ENCODE measurements at places on chromosomes 2 and 18.

DNA sequence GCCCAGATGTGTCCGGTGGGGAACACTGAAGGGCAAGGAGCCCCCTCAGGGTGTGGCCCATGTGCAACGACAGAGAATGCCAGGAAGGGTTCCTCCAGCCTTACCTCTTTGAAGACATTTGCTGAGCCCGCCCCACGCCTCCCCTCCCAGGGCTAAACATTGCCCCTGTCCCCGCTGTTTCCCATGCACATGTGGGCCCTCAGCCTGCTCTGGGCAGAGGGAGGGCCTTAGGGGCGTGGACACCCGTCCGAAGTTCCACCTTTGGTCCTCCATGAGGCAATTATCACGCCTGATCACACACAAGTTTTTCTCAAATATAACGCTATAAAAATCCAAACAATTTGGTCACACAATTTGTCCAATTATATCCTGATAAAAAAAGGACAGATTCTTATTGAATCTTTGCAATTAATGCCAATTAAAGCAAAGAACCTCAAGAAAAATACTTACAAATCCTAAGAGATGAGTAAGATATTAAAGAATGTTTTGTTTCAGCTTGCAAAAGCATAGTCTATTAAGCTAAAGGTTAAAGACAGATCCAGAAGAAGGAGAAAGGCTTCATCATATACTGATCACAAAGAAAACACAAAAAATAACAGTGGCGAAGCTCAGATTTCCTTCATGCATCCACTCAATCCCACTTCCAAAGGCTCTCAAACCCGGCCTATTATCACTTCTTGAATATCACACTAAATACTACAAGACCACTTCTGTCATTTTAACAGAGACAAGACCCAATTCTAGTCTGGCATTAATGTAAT lies 55.2 kb upstream of the LDLRAD4 start:
- DNase-seq = no peak

DNA sequence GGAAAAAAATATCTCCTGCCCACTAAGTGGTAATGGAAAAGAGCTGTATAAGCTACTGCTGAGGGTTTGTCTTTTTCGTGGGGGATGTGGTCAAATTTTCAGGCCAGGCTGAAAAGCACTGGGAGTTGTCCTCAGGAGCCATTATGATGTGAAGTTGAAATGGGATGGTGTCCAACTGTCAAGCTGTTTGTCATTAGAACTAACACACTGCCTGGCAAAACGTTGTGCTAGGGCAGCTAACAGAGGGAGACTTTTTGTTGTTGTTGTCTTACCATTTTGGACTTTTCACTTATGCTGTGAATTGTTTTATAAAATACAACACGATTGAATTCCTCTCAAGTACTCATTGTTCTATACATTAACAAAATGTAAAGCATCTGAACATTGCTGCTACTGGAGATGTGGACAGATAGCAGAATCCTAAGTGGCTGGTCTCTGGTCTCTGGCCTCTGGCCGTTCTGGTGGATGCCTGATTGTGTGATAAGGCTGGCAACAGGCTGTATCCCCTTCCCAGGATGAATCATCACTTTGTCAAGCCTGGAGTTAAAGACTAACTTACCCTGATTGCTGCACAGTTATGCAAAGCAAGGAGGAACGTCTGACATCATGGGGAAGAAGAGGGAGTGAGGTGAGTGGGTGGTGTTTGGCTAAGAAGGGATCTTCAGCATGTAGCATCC lies 2.3 kb downstream of the MYO1B start:
- no peak for DNase-seq

- no peak for DNase-seq
Observed at GRCh38 chr2:231207734-231208133, 9.3 kb downstream of the ARMC9 start.

DNA sequence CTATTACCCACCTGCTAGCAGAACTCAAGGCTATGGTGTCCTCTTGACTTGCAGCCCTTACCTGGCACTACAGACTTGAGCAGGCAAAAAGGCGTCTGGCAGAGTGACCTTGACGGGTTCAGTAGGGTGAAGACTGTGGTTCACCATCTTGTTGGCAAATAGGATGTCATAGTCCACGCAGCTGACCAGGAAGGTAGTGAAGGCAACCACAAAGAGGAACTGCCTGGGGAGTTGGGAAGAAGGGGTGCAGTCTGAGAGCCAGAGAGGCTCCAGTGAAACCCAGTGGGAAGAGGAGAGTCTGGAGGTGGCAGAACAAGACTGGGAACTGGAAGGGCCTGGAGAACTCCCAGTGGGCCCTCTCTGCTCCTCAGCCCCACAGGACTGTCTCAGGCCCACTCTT lies 4.1 kb downstream of the ATG9A start:
- DNase-seq = no peak

DNA sequence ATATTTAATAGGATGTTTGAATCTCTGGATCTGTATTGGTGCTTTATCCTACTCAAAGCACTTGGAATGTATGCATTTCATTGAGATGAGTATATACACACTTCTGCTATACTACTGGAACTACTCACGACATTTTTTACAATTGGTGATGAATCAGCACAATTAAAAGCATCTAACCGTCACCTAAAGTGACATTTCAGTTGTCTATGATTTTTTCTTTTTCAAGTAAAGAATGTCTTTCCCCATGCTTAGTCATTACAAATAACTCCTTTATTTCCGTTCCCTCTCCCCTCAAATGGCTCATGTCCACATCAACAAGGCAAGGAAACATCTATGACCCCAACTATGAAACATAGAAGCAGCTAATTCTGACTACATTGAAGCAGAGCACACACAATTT lies 77.3 kb downstream of the CLIP4 start:
- DNase-seq = no peak

Data from caudate nucleus (tissue), 63 donors.